ENCODE measurements at places on chromosomes 3 and 15. TPM values are rescaled to one million over a fixed set of nuclear protein-coding genes. Genes with fewer than 3 reads are reported as not detected.

The SLC22A13 gene
- total RNA-seq: 0.27 TPM

The LRRC31 gene
- total RNA-seq: 66.0 TPM

- DNase-seq: peak; percentile 9
Observed at GRCh38 chr15:25243800-25244097, 195.1 kb downstream of the UBE3A start.

GRCh38 chr15:50698101-50698500 is 11.5 kb upstream of the TRPM7 start:
- DNase-seq: no peak

GRCh38 chr3:124924741-124925140 is 9.8 kb downstream of the MUC13 start:
- DNase-seq: no peak
